Hair follicular keratinocyte (primary cell): ENCODE measurements at places on chromosomes 1 and 21. TPM values are rescaled to one million over a fixed set of nuclear protein-coding genes. Genes with fewer than 3 reads are reported as not detected.

OR6K6 gene
- total RNA-seq, result not detected in 2 replicates

RUNX3 gene
- total RNA-seq, result 0.15 TPM in 1 of 2 replicates, not detected in the other

ATF3 gene
- total RNA-seq, result 1.6 and 2.0 TPM in 2 replicates

S100A7 gene
- total RNA-seq, result 5.2 and 13.3 TPM in 2 replicates

TRABD2B gene
- 0.08 TPM in 1 of 2 replicates, not detected in the other for total RNA-seq

HSD11B1 gene
- total RNA-seq, result 0.34 TPM in 1 of 2 replicates, not detected in the other

KCNK2 gene
- 0.46 TPM in 1 of 2 replicates, not detected in the other for total RNA-seq

XCL2 gene
- not detected in 2 replicates for total RNA-seq

LRRC8C gene
- 15.3 and 29.9 TPM in 2 replicates for total RNA-seq

C8B gene
- total RNA-seq, result not detected in 2 replicates

NCAM2 gene
- total RNA-seq, result 0.04 TPM in 1 of 2 replicates, not detected in the other

CNKSR1 gene
- 12.1 and 14.1 TPM in 2 replicates for total RNA-seq

MSH4 gene
- total RNA-seq, result 0.15 TPM in 1 of 2 replicates, not detected in the other

PUSL1 gene
- total RNA-seq, result 41.2 and 61.1 TPM in 2 replicates

PLEKHN1 gene
- total RNA-seq, result 4.0 and 10.2 TPM in 2 replicates

CFAP107 gene
- not detected in 2 replicates for total RNA-seq

SLC16A4 gene
- total RNA-seq, result 0.95 and 1.2 TPM in 2 replicates

INAVA gene
- 40.7 and 63.9 TPM in 2 replicates for total RNA-seq

OR10T2 gene
- not detected in 2 replicates for total RNA-seq

CFHR4 gene
- total RNA-seq, result not detected in 2 replicates

LUZP1 gene
- total RNA-seq, result 37.1 and 37.9 TPM in 2 replicates

MRPS14 gene
- 16.9 and 20.1 TPM in 2 replicates for total RNA-seq
